NCI-H187 (cell line): ENCODE measurements at places on chromosomes 3 and 15.
A peak's percentile ranks its signal among the peaks of the same experiment; 100 is the strongest.

- no peak for DNase-seq
Observed at GRCh38 chr3:196942915-196943277, 568 bp upstream of the NCBP2 start.

DNA sequence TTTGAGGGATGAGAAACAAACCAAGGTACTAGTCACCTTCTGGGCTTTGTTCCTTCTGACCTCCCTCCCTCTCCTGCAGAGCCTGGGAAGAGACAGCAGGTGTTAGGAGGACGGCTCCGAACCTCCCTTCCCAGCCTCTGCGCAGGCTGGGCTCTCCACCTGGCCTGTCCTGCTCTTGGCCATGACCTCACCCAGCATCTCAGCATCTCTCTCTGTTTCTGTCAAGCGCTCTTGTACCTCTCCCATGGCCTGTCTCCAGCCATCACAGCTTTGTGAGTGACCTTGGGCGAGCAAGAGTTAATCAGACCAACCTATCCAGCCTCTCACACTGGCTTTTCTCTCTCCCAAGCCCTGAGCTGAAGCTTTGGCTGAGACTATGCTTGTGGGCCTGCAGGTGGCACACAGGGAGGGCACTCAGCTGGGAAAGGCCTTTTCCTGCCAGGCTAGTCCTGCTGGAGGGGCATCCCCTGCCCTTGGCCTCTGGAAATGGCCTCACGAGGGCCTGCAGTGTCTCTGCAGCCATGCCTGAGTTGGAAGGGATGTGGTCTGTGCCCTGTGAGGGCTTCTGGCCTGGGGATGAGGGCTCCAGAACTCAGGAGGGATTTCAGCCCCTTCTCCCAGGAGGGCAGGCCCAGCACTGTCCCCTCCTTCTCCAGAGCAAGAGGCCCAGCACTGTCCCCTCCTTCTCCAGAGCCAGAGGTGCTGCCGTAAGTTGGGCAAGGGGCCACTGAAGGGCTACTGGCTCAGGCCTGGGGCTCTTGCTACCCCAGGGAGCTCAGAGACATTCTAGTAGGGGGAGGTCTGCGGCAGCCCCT lies 2.1 kb downstream of the CHST13 start:
- DNase-seq: no peak

DNA sequence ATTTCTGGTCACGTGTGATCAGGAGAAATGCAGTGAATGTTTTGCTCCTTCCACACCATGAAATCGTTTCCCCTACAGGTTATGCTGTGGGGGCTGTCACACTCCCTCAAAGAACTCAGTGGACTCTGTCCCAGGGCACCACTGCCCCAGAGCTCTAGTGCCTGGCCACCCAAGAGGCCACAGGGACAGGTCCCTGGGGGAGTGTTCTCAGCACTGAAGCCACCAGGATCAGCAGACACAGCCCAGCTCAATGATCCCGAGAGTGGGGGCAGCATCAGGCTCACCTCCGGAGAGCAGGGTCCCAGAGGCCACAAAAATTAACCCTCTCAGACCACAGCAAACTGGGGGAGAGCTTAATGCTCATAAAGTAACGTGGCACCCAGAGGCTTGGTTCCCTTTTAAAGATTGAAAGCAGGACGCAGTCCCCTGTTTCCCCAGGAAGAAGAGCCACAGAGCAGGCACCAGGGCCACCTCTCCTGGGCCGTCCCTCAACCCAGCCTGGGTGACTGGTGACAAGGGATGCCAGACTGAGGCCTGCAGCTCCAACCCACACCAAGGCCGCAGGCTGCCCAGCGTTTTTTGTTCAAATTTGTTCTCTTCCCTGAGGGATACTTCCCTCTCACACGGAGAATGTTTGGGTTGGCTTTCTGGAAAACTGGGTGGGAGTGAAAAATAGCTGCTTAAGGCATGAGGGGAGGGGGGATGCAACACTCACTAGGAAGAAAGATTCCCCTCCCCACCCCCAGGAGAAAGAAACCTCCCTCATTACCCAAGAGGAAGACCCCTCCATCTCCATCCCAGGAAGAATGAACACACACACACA lies 123.3 kb upstream of the IGF1R start:
- DNase-seq: no peak

DNA sequence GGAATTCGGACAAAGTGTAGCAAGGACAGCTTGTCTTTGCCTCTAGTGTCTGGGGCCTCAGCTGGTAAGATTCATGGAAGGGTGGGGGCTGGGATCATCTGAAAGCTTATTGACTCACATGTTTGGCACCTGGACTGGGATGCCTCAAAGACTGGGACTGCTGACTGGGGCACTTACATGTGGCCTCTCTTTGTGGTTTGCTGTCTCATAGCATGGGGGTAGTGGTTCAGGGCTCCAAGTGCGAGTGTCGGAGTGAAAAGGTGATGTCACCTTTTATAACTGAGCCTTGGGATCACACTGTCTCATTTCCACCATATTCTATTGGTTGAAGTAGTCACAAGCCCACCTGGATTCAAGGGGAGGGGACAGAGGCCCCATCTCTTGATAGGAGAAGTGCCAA lies 6.8 kb downstream of the MFSD1 start:
- DNase-seq: no peak

DNA sequence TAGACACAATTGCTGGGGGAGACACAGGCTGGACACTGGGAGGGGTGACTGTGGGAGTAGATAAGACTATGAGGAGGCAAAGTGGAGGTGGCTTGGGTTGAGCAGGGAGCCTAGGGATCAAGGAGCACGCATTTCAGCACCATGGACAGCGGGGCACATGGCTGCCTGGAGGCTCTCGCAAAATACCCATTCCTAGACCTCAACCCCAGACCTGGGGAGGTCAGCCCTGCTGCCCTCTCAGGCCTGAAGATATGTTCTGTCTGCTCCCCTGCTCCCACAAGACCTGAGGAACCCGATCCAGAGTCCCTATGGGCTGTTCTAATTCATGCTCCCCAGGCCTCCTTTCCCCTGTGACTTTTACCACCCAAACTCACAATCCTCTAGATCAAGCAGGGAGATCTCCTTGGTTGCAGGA lies 16.0 kb upstream of the CPEB1 start:
- no peak for DNase-seq

DNA sequence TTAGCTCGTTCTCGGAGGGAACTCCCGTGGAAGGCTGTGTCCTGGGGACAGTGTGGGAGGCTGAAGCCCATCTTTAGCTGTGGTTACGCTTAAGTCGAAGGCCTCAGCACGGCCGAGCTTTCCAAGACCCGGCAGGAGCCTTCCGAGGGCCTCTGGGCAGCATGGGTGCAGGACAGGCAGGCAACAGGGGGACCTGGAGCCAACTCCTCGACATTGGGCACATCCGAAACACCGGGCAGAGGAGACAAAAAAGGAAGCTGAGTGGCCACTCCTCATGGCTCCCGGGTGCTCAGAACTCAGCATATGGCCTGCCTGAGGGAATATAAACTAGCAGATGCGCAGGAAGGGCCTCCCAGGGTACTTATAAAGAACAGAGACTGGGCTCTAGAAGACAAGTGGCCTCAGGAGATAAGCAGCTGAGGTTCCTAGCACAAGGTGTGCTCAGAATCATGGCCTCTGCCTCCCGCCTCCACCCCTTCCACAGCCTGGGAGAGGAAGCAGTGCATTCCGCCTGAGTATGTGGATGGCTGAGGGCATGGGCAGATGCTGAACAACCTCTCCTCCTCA lies 34.1 kb downstream of the ABTB1 start:
- no peak for DNase-seq

GRCh38 chr3:28476194-28476593 lies 127.6 kb upstream of the AZI2 start:
- DNase-seq: no peak

DNA sequence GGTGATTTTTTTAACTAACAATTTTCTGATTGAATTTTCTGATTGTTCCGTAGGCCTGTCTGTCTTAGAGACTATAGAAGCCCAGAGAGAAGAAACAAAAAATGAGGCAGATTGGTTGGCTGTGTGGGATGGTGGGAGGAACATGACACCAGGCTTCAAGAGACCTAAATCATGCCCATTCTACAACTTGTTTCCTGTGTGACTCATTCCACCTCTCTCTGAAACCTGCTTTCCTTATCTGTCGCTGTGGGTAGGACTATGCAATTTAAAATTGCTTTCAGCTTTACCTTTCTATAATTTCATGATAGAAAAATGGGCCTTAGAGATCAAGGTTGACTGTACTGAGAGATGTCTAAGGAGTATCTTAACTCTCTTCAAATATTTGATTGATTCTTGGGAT lies 44.5 kb downstream of the OXNAD1 start:
- no peak for DNase-seq

GRCh38 chr3:71478568-71478967 lies 105.0 kb downstream of the FOXP1 start:
- DNase-seq: no peak

GRCh38 chr15:62083194-62084154 lies 16.7 kb downstream of the C2CD4A start:
- DNase-seq: no peak

GRCh38 chr3:13896473-13897154 lies 16.7 kb upstream of the WNT7A start:
- DNase-seq: no peak

GRCh38 chr3:141441381-141442364 lies 45.2 kb upstream of the RASA2 start:
- no peak for DNase-seq

DNA sequence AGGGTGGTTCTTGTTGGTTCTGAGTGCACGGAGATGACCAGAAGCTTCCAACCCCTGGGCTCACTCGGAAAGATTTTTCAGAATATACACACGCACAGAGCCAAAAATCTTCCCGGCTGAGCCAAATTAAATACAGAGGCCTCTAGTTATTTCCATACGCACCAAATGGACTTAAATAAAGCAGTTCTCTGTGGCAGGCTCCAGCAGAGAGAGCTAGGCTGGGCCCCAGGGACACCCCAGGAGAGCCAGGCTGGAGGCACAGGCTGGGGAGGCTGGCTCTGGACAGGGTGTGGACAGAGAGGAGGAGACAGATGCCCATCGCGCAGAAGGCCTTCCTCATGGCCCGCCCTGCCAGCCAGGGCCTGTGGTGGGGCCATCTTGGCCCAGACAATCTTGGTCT lies 115.9 kb downstream of the IQSEC1 start:
- DNase-seq: no peak

DNA sequence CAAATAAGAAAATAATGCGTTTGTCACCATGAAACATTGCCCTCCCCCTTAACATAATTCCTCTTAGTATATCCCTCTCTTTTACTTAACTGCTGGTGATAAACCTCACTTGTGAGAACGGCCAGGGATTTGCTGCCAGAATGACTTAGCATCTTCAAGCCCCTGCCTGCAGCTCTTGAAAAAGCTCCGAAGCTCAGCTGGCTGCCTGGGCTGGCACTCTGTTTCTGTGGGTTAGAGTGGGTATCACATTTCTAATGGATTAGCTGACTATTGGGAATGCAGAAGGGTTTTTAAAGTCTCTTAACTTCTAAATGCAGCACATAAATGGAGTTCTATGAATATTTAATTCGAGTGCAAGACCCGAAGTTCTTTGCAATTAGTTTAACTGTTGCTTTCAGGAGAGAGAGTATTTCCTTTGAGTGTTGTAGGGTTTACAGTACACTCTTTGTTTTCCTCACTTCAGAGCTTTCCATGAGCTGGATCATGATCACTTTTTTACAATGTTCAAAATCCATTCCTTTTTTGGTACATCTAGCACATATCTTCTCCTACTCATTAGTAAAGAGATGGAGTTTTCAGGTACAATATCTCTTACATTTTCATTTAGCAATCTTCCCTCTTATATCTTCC lies 124.7 kb upstream of the RBMS3 start:
- peak; percentile 73 for DNase-seq

DNA sequence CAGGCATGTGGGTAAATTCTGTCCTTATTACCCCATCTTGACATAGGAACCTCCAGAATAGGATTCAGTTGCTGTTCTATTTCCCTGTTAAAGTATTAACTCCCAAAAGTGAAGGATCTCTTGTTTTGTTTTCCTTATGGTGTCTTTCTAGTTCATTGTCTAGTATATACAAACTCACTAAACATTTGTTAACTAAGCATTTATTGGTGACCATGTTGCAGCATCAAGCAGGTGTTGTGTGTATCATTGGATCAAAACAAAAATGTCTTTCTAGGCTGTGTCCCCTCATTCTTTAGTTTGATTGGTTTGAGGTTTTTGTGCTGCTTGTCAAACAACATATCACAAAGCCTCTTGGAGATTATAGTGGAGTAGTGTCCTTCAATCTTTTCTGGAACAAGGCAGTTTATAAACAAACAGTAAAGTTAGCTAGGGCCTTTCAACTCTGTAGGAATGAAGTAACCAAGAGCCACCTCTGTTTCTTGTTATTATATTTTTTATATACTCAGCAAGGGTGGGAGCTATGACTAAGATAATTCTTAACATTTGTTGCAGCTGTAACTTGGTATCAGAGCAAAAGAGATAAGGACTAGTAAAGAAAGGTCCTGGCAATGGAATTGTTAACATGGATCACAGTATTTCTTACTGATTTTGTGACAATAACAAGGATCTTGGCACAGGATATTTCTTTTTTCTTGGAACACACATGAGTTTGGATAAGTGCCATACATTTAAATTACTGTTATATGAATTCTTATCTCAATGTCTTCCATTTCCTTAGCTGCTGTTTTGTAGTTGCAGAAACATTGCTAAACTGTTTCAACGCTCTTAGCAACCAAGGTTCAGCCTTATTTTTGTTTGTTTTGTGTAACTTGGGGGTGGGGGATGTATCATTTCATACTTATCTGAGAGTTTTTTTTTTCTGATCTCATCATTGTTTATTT lies 49.3 kb downstream of the TMOD3 start:
- DNase-seq: no peak

GRCh38 chr3:144241404-144241803 lies 269.8 kb downstream of the DIPK2A start:
- no peak for DNase-seq

DNA sequence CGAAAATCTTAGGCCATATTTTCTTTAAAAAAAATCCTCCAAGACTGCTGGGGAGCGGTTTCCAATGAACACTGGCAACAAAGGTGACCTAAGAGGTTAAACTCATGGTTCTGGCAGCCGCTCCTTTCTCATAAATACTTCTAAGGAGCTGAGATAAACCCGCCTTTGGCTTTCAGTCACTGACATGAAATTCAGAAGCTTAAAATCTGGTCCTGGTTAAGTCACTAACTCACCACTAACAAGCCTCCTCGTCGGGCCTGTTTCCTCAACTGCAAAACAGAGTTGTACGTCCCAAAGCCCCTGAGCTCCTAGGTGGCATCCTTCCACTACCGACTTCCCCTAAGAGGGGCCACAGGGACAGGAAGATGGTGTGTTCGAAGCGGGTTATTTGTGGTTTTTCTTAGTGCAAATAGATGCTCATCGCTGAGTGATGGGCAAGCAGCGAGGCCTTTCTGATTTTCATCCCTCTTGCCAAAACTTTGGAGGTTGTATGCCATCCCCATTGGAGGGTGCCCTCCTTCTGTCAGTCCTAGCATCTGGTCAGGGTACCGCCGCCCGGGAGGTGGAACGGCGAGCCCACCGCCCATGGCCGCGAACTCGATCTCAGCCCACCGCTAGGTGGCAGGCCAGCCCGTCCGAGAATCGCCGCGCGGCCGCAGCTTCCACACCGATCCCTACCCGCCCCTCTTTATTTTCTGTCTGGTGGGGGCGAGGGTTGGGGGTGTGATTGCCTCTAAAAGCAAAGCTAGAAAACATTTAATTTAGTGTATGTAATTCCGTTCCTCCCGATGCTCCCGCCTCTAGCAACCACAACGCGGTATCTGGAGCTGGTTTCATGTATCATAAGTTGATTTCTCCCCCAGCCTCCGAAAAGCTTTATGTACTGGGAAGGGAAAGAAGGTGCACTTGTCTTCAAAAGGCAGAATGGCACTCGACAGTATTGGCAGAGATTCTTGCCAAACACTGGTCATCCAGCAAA lies 4.6 kb downstream of the BCL6 start:
- DNase-seq: peak; percentile 23

GRCh38 chr3:19885468-19885867 lies 48.5 kb downstream of the EFHB start:
- no peak for DNase-seq
